ENCODE measurements at places on chromosomes 4 and X.
A peak's percentile ranks its signal among the peaks of the same experiment; 100 is the strongest.

DNA sequence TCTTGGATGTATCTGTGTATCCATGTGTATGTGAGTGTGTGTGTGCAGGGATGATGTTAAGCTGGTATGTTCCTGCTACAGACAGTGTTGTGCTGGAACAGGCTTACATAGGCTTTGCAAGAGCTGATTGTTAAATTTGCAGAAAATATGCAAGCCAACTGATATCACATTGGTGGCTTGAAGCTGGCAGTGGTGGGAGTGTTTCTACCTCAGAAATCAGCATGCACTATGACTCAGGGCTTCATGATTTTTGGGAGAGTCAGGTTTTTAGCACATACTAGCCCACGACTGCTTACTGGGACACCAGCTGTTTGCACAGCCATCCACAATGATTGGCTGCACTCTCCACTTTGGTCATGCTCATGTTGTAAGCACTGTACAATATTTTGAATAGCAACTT, 261.8 kb downstream of the DHX15 start:
- DNase-seq: no peak

GRCh38 chrX:65690057-65690855, 22.8 kb downstream of the MSN start:
- DNase-seq: no peak

DNA sequence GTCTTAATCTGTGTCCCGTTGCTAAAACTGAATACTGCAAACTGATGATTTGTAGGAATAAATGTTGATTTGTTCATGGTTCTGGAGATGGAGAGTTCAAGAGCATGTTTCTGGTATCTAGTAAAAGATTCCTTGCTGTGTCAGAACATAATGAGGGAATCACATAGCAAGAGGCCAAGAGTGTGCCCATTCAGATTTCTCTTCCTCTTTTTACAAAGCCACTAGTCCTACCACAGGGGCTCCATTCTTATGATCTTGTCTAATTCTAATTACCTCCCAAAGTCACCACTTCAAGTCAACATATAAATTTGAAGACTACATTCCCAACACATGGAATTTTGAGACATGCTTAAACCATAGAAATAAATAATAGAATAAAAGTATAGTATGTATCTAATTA, 608.8 kb upstream of the EPHA5 start:
- DNase-seq: no peak

DNA sequence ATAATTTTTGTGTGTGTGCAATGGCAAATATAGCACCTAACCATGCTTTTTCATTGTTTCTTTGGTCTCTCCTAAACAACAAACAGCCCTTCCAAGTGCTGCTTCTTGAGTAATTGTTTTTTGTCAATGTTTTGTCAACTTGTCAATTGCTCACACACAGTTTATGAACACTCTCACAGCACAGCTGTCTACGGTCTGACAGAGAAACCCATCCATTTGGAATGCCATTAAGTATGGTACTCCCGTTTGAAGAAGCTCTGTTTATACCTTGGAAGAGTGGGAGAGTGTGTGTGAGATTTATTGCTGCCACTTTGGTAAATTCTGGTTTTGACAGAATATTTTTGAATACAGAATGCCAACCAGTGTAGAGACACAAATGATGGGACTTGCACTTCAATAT, 254.6 kb downstream of the LDB2 start:
- no peak for DNase-seq

DNA sequence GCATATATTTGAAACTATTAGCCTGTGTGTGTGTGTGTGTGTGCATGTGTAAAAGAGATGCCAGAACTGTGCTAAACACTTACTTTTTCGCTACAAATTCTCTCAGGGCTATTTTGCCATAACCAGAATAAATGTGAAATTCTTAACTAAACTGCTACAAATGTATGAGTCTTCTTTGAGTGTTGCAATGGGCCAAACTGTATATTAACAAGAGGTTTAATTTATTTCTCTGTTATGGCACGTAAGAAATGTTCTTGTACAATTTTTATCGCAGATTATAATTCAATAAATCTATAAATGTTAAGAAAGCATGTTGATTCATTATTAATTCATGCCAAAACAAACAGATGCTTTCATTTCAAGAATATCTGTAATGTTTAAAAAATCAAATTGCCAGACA, 454.5 kb upstream of the PCDH7 start:
- no peak for DNase-seq

GRCh38 chr4:172270397-172270796, 457.2 kb downstream of the GALNTL6 start:
- peak; percentile 1 for DNase-seq

DNA sequence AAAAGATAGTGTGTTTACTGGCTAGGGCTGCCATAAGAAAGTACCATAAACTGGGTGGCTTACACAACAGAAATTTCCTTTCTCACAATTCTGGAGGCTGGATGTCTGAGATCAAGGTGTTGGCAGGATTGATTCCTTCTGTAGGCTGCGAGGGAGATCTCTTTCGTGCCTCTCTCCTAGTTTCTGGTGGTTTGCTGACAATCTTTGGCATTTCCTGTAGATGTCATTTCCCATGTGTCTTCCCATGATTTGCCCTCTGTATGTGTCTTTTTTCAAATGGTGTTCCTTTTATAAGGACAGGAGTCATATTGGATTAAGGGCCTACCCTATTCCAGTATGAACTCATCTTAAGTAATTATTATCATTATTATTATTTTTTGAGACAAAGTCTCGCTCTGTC, 27.9 kb upstream of the LCORL start:
- DNase-seq: no peak

DNA sequence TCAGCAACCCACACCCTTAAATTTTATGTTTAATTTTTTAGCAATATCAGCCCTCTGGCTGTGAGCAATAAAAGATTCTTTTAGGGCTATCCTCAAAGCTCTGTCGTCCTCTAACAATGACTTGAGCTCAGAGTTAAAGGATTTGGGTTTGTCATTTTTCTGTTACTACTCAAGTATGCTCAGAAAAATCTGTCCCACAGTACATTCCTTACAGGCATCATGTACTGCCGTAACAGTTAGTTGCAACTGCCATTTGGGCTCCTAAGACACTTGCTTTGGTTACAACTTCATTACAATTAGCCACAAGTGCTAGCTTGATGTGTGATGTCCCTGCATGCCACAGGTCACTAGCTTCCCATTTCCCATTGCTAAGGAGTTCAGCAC, 33.2 kb downstream of the COQ2 start:
- no peak for DNase-seq

DNA sequence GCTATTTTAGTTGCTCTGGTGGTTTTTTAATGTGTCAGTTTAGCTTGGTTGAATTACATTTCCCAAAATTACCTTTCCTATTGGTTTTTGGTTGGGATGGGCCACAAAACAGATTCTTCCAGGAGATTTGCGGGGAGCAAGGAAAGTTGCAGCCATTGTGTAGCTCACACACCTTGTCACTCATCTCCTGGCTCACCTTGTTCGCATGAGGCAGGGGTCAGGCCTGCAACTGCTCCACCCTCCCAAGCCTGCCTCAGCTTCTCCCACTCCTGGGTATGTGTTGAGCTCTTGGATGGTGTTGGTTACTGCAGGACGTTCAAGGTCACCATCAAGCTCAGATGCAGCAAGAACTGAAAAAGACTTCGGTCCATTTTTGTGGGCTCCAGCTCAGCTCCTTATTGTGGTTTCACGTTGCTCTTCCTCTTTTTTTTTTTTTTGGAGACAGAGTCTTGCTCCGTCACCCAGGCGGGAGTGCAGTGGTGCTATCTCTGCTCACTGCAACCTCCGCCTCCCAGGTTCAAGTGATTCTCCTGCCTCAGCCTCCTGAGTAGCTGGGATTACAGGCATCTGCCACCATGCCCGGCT, 95.6 kb upstream of the METTL14 start:
- DNase-seq: no peak

DNA sequence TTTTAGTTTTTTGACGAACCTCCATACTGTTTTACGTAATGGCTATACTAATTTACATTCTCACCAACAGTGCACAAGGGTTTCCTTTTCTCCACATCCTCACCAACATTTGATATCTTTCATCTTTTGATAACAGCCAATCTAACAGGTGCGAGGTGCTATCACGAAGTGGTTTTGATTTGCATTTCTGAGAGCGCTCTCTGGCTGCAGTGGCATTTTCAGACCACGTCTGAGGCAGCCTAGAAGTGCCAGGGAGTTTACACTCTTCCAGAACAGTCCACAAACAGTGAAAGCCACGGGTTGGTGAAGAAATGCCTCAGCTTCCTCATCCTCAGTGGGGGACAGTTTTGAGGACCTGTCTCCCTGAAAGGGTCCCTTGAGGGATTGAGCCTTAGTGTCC, 471.0 kb downstream of the BCOR start:
- DNase-seq: no peak

DNA sequence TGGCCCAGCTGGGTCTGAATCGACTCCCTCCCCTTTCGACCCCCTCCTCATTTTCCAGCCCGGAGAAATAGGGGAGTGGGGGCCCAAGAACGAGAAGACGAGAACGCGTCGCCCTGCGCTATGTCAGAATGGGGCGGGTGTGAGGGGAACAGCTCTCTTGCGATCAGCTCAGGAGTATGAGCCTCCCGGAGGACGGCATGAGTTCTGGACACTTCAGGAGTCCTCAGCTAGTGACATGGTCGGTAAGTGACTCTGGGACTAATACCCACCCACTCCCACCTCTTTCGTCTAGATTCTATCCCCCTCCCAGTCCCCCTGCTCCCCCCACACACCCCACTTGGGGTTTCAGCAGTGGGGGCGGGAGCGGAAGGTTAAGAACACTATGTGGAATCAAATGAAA, 944 bp downstream of the KLF8 start:
- peak; percentile 2 for DNase-seq

DNA sequence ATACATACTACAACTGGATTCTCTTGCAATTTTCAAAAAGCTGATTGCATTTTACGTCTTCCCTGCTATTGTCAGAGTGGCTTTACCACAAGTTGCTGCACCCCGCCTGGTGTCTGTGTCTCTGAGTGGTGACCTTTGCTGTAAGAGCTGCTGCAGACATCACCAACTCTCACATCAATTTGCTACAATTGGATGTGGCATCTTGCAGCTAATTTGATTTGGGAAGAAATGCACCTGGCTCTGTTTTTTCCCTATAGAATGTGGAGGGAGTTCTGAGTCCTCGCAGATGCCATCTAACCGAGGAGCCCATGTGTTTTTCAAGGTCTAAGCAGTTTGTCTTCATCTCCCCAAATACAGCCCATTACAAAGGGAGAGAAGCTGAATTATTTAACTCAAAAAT, 73.8 kb upstream of the PHOX2B start:
- no peak for DNase-seq

GRCh38 chr4:123517971-123518370, 121.4 kb downstream of the SPRY1 start:
- DNase-seq: no peak

- no peak for DNase-seq
These were observed 4.5 kb upstream of the PDE6B start for GRCh38 chr4:620851-621261.

- DNase-seq: no peak
These were observed 60.6 kb downstream of the GSPT2 start for GRCh38 chrX:51803833-51804232.

DNA sequence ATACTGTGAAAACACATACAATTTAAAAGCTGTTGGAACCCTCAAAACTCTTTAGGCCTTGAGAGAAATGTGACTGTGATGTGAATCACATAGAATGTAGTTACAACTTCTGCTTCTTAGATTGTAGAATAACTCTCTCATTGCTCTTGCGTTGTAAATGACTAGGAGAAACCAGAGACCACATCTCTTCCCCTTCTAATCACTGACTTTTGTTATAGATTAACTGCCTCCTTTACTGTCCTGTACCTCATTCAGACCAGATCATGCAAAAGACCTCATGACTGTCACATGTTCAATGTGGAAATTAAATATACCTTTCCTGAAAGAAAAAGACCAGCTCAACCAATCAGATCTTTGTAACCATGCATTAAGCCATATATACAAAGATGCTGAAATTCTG, 43.2 kb upstream of the NEIL3 start:
- DNase-seq: no peak

DNA sequence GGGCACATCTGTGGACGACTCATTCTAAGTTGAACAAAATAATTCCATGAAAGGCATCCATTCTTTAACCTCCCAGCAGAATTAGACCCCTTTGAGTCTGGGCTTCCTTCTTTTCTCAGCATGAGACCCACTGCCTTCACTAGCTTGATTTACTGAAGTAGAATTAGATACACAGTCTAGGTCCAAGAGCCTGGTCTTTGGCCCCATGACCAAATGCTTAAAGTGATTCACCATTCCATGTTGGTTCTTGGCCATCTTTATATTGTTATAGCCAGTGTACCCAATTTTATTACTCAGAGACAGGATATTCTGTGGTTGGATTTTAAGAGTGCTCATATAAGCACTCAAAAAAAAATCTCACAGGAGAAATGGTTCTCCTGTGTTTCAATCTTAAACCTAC, 155.3 kb upstream of the GPC4 start:
- no peak for DNase-seq

GRCh38 chr4:120440730-120441129, 374.1 kb upstream of the MAD2L1 start:
- no peak for DNase-seq

DNA sequence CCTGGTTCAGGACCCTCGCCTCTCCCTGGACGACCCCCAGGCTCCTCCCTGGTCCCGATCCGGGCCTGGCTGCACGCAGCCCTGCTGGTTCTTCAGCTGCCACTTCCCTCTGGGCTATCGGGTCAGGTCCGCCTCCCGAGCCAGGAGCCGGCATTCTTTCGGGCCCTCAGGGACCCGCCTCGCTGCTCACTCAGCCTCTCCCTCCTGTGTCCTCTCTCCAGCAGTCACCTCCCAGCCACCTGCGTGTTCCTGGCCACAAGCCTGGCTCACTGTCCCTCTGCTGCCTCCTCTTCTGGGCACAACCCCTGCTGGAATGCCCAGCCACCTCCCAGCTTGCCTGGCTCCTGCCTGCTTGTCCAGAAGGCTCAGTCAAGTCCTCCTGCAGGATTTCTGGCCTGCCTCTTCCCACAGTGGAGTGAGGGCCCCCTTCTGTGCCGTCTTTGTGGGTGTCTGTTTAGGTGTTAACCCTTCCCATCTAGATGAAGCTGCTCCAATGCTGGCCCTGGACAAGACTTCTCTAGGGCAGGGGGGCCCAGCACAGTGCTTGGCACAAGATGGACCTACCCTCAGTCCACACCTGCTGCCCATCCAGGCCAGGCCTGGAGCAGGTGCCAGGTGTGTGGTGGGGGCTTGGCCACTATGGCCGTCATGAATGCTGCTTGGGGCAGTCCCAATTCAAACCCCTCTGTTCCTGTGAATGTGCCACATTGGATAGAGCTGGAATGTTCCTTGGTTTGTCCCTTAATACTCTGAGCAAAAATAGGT, 2.2 kb downstream of the WFS1 start:
- DNase-seq: no peak

DNA sequence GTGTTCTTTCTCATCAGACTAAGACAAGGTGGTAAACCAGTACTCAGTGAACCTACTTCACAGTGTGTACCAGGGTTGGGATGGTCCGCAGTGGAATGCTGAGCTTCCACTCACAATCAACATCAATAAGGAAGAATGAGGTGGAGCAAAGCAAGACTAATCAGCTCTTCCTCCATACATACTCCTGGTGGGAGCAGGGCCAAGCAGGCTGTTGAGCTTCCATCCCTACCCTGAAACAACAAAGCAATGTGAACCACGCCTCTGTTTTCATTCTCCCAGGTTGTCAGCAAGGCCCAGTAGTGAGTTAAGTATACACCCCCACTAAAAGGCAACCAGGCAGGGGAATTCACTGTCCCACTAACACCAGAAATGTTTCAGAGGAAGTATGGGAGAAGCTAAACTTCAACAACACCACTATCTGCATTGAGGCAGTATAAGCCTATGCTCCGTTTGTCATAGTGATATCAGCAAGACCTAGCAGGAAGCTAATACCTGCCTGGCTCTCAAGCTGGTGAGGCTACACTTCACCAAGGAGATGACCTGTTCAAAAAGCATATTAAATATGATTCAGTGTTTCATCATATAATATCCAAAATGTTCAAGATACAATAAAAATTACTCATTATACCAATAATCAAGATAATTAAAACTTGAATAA, 109.5 kb downstream of the DDX60 start:
- no peak for DNase-seq
